ENCODE measurements at places on chromosomes 16 and 17.

- no peak for DNase-seq
Measured at GRCh38 chr17:45906927-45907622, 12.7 kb downstream of the MAPT start.

DNA sequence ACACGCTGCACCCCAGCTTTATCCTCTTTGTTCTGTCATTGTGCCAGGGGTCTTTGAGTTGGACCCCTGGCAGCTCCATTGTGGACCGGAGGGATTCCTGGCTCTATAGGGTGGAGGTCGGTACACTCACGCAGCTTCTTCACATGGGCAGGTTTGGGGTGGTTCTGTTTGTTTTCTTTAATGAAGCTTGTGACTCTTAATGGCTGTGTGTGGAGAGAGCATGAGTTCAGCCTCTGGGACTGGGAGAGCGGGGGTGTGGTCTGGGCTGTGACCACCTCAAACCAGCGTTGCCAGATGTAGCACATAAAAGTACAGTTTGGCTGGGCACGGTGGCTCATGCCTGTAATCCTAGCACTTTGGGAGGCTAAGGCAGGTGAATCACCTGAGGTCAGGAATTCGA lies 21.2 kb upstream of the NAGLU start:
- DNase-seq, result no peak

- no peak for DNase-seq
Measured at GRCh38 chr17:77382356-77382911, 241.7 kb downstream of the SEC14L1 start.

GRCh38 chr17:20087538-20088250 lies 78.5 kb downstream of the SPECC1 start:
- no peak for DNase-seq

DNA sequence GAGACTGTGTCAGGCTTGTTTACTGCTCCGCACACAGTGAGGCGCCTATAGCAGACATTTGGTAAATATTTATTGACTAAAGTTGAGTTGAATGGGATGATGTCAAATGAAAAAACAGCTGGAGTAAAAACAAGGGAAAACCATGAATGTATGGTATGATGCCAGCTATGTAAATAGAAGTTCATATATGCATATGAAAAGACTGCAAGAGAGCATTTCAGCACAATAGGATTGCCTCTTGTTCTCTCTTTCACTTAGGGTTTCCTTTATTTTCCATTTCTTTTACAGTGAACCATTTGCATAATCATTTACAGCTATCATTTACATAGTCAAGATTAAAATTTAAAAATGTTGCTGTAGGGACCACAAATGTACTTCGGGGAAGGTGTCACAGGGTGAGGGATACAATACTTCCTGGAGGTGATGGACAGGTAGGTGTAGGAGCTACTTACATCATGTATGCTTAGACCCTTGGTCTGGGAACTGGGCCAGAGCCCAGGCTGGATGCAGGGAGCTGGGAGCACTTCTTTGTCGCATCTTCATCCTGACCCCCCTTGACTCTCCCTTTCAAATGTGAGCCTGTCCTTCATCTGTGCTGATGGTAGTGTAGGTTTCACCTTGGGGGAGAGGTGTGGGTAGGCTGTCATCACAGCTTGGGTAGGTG lies 113.3 kb downstream of the UTP18 start:
- no peak for DNase-seq

DNA sequence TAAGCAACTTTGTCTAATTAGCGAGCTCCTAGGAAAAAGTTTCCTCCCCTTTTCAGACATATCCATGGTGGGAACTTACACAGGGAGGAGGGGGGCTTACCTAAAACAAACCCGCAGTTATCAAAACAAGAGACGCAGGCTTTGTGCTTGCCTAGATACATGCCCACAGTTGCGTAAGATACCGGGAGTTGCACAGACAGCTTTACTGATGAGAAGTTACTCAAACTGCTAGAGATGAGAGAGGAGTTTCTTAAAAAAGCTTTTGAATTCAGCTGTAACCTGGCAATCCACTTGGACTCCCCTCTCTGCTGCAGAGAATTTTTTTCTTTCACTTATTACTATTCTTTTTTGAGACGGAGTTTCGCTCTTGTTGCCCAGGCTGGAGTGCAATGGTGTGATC lies 6.8 kb upstream of the ZP2 start:
- DNase-seq, result no peak

DNA sequence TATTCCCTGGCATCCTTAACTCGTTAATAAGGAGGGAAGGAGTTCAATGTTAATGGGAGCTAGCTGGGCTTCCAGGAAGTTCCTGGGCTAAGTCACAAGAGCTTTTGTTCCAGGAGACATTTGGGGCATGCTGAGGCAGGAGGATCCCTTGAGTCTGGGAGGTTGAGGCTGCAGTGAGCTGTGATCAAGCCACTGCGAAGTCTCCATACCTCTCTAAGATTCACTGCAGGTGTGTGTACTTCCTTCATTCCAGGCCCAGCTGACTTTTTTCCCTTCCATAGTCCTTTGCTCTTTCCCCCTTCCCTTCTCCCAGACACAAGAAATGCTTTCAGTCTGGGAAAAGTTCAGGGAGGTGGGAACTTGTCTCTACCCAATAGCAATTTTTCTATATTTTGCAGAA lies 489.8 kb downstream of the NPIPA7 start:
- DNase-seq, result no peak

DNA sequence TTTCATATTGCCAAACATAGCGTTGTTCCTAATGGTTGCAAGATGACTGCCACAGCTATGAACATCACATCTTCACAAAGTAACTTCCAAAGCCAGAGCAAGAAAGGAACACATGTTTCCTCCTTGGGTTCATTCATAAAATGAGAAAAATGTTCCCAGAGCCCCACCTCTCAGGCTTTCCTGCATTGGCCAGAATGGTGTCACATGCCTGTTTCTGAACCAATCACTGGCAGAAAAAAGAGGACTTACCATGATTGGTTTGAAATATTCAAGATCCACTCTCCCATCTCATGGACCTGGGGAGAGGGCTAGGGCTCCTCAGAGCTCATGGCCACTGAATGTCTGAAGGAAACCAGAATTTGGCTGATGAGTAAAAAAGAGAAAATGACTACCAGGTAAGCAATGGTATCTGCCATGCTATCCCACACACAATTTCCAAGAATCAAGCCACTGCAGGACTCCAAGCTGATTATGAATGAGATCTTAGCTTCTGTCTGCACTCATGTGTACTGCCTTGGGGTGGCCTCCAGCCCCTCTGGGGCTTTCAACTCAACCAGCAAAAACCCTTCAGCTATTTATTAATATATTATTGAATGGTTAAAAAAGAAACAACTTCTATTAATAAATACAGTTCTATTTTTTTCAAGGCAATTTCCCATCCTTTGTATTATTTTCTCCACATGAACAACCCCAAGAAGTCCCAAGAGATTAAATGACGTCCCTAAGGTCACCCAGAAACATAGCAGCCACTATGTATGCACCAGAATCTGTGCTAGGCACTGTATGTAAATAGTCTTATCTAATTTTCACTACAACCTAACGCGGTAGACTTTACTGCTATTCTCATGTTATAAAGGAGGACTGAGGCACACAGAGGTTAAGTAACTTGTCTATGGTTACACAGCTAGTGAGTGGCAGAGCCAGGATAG lies 61.4 kb upstream of the TMC5 start:
- DNase-seq, result no peak

- peak; percentile 10 for DNase-seq
Measured at GRCh38 chr16:49441366-49441780, 67.8 kb downstream of the C16orf78 start.

DNA sequence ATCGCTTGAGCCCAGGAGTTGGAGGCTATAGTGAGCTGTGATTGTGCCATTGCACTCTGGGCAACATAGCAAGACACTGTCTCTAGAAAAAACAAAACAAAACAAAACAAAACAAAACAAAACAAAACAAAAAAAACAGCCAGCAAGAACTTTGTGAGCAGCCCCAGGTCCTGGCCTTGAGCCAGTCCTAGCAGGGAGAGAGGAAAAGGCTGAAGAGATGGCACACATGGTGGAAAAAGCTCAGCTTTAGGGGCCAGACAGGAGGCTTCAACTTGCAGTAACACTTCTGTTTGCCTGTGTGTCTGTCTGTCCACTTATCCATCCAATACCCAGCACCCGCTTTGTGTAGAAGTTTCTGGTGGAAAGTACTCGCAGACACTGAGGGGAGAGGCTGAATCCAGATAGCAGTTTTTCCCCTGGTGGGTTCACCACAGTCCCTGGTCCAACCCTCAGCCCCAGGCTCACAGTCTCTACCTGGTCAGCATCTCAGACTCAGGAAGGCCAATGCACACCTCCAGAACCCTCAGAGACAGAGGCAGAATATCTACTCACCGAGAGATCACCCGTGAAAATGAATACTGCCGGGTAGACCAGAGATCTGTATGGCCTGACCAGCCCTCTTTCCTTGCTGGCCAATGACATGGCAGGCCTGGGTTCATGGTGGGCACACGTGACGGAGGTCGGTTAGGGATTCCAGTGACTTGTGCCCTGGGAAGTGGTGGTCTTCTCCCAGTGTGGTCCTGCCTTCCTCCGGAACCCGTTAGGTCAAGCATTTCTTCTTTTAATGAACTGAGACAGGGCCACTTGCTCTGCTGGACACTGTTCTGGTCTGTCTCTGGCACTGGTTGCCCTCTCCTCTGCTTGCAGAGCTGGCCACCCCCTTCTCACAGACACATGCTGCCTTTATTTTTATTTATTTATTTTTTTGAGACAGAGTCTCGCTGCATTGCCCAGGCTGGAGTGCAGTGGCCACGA lies 79.5 kb upstream of the DNAJA2 start:
- no peak for DNase-seq

DNA sequence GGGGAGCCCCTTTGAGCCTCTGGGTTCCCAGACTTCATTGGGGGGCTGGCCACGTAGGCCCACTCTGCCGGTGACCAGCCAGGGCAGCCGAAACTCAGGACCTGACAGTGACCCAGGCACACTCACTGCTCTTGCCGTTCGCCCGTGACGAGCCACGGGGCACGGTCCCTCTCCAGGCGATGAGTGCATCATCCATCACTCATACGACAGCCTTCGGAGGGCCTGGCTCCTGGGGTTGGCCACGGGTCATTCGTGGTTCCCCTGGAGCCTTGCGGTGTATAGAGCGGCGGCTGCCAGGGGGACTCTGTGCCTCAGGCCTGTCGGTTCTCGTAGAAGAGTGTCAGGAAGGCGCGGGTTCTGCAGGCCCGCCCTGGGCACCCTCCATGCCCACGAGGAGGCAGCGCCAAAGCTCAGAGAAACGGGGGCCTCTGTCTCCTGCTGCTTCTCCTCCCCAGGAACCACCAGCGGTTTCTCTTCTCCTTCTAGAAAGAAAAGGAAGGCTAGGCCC lies 11.2 kb upstream of the NUDT16L1 start:
- DNase-seq, result no peak

- DNase-seq, result no peak
Measured at GRCh38 chr17:5815396-5815795, 231.1 kb upstream of the NLRP1 start.

DNA sequence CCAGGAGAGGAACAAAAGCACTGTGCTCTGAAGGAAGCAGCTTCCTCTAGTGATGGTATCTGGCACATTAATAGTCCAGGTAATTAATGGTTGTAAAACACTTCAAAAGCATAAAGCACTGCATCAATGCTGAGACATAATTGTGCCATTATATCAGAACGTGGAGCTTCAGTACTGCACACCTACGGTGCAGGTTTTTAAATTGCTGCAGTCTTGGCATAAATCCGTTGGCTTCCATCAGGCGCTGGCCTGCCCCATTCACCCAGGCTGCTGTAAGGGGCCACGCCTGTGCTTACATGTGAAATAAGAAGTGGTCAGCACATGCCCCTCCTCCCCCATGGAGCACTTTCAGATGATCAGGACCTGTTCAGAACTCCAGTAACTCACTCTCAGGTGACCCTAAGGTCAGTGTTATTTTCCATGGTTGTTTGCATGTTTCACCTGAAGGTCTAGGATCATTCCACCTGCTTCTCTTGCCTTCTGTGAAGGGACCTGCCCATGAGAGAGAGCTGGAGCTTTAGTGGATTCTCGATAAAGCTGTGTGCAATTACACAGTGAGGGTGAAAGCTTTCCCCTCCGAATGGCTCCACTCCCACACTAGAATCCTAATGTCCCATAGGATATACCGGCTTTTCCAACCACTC lies 345.3 kb downstream of the CA10 start:
- DNase-seq, result no peak

GRCh38 chr16:25726430-25727098 lies 34.8 kb downstream of the HS3ST4 start:
- no peak for DNase-seq

DNA sequence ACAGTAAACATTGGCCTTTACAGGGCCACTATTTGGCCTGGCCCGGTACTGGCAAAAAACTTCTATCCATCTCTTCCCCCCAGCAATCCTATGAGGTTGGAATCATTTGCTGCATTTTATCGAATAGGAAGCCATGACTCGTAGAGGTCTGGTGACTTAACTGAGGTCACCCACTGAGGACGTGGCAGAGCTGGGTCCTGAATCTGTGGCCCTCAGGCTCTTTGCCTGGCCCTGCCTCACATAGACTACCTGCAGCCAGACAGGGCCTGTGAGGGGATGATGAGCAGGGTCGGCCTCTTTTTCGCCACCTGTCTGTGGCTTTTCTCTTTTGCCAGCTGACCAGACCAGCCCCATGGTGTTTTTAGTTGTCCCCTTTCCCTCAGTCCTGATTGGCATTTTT lies 1.9 kb downstream of the PPP4C start:
- no peak for DNase-seq

DNA sequence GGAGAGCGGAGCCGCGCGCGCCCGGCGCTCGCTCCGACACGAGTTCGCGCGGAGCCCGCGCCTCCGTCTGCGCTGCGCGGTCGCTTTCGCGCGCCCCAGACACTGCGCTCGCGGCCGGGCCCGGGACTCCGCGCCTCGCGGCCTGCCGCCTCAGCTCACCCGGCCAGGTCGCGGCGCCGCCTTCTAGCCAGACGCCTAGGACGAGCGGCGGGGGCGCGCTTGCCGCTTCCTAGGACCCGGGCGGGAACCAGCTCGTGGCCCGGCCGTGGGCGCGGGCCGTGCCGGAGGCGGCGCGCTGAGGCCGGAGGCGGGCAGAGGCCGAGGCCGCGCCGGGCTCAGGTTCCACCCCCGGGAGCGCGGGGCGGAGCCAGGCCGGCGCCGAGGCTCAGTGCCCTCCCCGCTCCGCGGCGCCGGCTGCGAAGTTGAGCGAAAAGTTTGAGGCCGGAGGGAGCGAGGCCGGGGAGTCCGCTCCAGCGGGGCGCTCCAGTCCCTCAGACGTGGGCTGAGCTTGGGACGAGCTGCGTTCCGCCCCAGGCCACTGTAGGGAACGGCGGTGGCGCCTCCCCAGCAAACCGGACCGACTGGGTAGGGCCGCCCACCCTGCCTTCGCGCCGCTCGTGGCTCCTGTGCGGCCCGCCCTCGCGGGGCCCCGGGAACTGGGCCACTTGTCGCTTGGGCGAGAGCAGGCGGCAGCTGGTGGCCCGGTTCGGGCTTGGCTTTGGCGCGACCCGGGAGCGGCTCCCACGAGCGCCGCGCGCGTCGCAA lies at the start of gene SPHK1:
SPHK1 (plus strand) TSS at position 388 of the 765 bp plus-strand sequence. CDS start 1,036 bp downstream, outside the sequence.
- peak; percentile 27 for DNase-seq
